A673 (cell line): ENCODE measurements at places on chromosomes 11 and 22.

- DNase-seq, result no peak
Observed at GRCh38 chr11:68340003-68340767, 27.8 kb downstream of the LRP5 start.

- DNase-seq, result peak; percentile 12
Observed at GRCh38 chr11:110947096-110947495, 234.9 kb upstream of the ARHGAP20 start.

GRCh38 chr11:1152316-1153104 is 5.2 kb upstream of the MUC5AC start:
- no peak for DNase-seq

GRCh38 chr22:27433585-27434190 is 367.9 kb downstream of the MN1 start:
- no peak for DNase-seq

DNA sequence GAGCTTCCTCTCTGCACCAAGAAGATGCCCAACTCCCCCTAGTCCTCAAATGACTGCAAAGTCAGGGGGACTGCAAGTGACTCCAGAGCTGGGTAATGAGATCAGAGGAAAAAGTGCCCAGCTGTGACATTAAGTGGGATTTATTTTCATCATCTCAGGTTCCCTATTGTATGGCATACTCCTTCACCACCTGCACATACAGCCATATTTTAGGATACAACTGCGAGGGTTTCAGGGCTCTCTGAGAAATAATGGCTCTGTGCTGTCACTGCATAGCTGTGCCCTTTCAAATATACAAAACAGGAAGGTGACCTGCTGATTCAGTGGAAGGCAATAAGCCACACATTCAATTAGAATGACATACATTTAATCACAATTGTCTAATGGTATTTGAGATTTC is 45.6 kb upstream of the PLET1 start:
- peak; percentile 51 for DNase-seq
